ENCODE measurements at places on chromosomes 5 and 9.

DNA sequence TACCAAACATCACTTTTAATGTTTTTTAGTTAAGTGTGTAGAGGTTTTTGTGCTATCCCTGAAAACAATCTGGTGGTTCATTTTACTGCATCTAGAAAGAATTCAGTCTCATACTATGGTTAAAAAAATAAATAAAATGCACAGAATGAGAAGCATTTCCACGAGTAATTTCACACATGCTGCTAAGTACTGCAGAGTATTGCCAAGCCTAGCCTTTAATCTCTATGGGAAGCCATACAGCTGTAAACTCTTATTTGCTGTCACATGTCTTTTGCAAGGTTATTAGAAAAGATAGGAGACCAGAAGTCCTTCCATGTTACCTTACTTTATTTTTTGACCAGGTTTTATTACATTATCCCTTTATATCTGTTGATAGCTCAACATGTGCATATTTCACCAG lies 37.6 kb upstream of the MAN2A1 start:
- no peak for DNase-seq

DNA sequence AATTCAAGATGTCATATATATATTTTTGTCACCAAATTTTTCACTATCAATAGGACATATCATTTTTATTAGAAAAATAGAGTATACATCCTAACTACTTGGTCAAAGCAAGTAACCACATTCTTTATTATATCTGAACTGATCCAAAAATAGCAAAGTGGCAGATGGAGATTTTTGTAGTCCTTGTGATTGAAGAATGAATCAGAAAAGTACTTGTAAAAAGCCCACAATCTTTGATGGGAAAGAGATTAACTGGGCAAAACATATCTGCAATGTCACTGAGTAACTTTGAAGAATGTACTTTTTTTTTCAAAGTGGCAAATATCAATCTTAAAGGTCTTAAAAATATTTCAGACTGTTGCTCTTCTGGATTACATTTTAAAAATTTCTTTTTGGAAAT lies 1040.6 kb upstream of the SEMA6A start:
- DNase-seq: no peak

GRCh38 chr5:181043285-181044092 lies 3.4 kb downstream of the BTNL9 start:
- DNase-seq: no peak

GRCh38 chr9:74330487-74331214 lies 166.5 kb upstream of the RORB start:
- no peak for DNase-seq

DNA sequence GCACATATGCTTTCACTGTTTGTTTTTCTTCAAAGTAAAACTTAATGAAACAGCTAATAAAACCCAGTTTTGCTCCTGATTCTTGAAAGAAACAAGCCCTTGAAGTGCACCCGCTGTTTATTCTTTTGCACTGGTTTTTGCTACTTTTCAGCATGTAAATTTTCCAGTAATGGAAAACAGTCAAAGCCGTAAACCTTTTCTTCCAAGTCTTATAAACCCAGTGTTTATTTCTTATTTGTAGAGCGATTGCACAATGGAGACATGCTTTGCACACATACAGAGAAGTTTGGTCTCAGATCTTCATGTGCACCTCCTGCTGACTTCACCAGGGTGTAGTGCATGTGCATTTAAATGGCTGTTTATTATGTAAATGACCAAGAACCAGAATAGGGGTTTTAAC lies 51.8 kb downstream of the ATG10 start:
- no peak for DNase-seq

- DNase-seq: no peak
Observed at GRCh38 chr5:14778792-14779070, 92.8 kb downstream of the ANKH start.

GRCh38 chr5:465591-466403 lies 22.8 kb downstream of the EXOC3 start:
- no peak for DNase-seq

GRCh38 chr5:6048746-6049145 lies 329.6 kb downstream of the MED10 start:
- no peak for DNase-seq

DNA sequence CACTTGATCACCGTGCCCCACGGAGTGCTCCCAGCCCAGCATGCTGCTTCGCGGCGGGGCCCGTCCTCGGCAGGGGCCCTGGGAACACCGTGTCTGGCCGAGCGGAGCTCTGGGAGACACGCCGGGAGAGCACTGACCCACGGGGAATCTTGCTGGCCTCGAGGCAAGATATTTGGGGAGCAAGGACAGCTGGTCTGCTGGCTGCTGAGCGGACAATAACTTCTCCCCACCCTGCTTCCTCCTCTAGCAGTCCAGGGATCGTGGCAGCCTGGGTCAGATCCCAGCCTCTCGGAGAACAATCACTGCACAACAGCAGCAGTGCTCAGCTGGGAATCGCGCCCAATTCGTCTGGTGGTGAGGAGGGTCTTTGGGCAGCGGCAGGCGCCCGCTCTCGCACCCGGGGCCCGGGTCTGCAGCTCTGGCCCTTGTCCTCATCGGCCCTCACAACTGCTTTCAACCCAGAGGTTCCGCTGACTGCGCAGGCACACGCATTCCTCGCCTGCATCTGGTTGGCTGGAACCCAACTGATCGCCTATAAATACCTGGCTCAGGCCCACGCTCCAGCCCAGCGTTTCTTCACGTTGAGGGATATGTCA lies 43.4 kb downstream of the DBH start:
- DNase-seq: no peak

- no peak for DNase-seq
Observed at GRCh38 chr5:67047616-67048015, 149.0 kb downstream of the CD180 start.

- no peak for DNase-seq
Observed at GRCh38 chr9:109742776-109743348, 37.1 kb upstream of the PALM2AKAP2 start.

DNA sequence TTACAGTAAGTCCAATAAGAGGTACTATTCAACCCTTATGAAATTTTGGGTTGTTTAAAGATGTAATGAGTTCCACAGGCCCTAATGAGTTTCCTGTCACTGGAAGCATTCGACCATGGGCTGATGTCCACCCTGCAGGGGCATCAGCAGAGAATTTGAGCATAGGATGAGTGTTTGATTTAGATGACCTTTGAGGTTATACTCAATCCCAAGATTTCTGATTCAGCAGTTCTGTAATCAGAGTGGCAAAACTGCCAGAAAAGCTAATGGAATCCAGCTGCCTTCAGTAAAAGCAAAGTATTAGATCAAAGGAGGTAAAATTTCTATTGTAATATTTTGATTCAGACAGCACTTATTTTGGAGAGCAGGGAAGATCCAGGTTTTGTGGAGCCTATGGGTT lies 68.3 kb downstream of the COX7C start:
- no peak for DNase-seq

DNA sequence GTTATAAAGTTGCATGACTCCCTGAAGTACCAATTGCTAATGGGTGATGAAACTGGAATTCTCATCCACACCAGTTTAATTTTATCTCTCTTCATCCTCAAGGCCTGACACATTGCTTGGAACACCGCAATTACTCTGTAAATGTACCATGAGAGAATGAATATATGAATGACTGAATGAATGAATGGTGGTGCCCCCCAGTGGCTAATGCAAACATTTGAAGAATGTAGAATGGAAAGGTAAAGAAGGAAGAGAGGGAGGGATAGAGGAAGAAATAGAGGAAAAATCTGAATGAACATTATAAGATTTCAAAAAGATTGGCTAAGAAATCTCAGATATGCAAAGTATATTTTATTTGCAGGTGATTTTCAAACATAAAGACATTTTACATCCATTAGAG lies 13.1 kb downstream of the PAPPA start:
- no peak for DNase-seq

DNA sequence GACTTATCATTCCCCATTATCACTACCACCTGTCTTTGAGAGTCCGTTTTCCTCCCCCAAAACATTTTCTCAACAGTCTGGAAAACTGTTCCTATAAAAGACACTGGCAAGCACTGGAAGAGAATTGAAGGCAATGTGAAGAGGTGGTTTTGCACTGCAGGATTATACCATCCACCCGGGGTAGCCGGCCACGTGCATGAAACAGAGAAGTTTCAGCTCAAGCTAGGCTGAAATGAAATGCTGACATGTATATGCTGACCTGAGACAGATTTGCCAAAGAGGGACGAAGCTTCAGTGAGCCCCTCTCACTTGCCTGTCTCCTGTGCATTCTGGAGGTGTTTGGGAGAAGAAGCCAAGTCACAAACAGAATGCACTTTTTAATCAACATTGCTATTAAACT lies 567.0 kb downstream of the EBF1 start:
- no peak for DNase-seq

DNA sequence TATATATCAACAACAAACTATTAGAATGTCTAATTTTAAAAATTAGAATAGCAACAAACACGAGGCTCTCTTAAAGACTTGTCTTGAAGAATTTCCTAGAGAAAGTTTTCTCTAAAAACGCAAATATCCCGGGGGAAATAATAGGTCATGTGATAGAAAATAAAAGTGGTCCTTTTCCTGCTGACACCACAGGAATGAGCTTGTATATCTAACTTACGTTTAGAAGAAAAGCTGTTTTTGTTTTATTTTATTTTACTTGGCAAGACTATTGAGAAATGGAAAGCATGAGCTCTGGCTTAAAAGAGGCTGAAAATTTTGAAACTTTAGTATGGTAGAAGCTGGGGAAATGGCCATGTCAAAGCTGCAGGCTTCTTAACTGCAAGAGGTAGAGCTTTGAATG lies 465.0 kb downstream of the AGTPBP1 start:
- no peak for DNase-seq

All from NCI-H1930 (cell line).